NCI-H1436 (cell line): ENCODE measurements at places on chromosomes 1 and 21.

DNA sequence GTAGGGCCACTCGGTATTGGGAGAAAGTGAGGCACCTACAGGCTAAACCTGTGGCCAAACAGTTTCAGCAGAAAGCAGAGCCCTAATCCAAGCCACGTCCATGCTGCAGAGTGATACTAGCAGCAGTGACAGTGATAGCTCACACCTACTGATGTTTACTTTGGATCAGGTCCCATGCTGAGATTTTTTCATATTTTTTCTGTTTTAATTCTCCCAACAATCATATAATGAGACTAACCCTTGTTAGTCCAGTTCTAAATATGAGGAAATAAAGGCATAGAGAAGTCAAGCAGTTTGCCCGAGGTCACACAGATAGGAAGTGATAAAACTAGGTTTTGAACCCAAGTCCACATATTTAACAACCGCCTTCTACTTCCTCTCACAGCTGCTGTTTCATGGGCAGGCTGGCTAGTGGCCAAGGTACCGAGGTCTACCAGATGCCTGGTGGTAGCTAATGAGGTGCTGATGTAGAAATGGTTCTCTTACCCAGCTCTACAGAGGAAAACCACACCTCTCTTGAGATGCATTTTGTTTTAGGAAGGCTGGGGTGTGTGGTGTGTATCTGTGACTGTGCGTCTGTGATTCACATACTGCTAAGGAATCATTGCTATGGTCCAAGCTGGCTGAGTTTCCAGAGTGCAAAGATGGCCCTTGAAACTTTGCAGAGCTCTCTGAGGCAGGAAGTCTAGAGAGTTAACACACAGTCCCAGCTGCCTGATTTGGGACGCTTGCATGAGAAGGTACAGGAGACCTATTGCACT, 80.3 kb upstream of the ARTN start:
- DNase-seq = peak; percentile 40

GRCh38 chr1:58805716-58806571, 22.1 kb upstream of the JUN start:
- DNase-seq = no peak

DNA sequence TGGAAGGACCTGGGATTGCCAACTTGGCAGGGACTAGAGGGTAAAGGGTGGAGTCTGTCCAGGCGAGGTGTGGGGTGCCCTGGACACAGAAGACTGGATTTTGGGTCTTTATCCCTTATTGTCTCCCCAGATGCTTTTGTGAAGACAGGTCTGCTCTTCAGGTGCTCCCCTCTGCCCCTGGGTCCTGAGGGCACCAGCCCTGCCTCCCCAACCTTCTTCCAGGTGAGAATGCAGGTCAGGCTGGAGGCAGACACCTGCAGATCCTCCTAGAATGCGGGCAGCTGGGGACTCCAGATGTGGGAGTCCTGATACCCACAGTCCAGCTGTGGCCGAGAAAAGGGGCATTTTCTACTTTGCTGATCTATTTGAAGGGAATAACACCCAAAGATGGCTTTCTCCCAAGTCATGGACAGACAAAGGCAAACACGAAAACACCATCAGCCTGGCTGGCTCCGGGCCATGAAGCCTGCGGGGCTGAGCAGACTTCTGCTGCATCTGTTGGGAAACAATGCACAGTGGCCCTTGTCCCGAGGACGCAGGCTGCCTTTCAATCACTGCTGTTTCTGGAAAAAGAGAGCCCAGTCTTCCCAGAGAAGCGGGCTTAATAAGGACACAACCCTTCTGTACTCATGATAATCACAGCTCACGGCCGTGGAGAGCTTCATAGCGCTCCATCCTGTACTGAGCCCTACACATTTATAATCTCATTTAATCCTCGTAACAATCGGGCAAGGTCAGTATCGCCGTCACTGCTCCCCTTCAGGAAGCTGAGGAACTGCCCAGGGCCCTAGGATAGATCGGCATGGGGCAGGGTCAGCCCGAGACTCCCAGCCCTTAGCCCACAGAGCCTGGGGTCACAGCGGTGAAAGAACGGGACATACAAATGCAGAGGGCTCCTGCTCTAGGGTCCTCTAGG, 62.0 kb upstream of the ABCG1 start:
- no peak for DNase-seq

GRCh38 chr1:29673228-29673500, 436.8 kb downstream of the PTPRU start:
- no peak for DNase-seq

- DNase-seq = no peak
Observed at GRCh38 chr21:45864436-45864835, 117.1 kb upstream of the COL6A1 start.

DNA sequence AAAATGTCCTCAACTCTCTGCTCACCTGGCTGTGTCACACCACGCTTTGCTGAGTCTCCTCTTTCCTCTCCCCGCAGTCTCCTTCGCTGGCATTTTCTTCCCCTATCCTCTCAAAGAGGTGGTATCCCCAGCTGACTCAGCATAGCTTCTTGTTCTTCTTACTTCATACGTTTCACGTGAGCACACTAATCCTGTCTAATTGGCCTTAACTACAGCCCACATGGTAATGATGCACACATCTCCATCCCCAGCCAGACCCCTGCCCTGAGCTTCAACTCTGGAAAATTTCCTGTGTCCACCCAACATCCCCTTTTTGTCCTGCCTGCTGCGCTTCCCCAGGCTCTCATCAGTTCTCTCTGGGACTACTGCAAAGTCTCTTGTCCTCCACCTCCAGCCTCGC, 169.8 kb downstream of the TTLL7 start:
- DNase-seq = no peak

DNA sequence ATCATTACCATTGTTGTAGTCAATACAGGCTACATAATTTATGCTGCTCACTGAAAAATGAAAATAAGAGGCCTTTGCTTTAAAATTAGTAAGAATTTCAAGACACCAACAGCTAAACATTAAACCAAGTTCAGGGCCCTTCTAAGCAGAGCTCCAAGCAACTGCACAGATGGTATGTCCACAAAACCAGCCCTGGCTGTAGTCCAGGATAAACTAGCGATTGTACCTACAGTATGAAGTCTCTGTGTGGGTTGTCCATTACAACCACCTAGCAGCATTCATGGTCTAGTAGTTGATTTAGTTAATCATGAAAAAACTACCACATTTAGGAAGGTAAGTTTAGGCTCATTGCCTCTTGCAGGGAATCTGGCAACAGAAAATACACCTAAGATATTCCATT, 35.3 kb downstream of the CLCA4 start:
- no peak for DNase-seq

- no peak for DNase-seq
Observed at GRCh38 chr1:48017716-48018115, 20.5 kb upstream of the TRABD2B start.
